Activated CD4-positive, CD25-positive, alpha-beta regulatory T cell (primary cell): ENCODE measurements at places on chromosomes 7 and 10.

GRCh38 chr7:158945519-158945918 lies 89.2 kb downstream of the DYNC2I1 start:
- DNase-seq, result no peak

GRCh38 chr10:50456719-50457118 lies 167.0 kb downstream of the SGMS1 start:
- no peak for DNase-seq

DNA sequence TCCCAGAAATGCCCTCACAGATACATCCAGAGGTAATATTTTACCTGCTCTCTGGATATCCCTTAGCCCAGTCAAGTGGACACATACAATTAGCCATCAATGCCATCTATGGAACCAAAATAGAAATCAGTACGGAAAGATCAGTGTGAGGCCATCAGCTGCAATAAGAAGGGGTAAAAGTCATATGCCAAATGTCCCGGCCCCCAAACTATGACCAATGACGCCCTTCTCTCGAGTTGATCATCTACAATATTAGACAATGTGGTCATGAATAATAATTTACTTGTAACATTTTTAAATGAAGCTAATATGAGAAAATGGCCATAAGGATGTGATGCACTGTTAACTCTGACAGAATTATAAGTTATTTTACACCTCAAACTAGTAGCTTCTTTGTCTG lies 588.9 kb downstream of the POM121L12 start:
- no peak for DNase-seq

DNA sequence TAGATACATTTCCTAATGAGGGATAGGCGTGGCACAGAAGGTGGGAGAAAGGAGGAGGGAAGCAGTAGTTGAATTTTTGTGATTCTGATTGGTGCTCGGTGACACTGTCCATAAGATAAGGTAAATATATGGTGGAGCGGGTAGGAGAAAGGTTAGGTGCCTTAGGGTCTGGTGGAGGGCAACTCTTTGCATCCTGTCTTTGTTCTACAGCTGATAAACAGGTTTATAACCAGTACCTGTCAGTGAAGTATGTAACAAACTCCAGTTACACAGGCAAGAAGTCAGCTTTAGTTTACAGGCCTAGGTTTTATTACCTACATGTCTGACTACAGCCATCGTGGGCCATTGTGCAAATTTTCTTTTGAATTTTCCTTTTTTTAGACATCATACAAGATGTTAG lies 10.9 kb upstream of the FAM180A start:
- DNase-seq, result no peak

DNA sequence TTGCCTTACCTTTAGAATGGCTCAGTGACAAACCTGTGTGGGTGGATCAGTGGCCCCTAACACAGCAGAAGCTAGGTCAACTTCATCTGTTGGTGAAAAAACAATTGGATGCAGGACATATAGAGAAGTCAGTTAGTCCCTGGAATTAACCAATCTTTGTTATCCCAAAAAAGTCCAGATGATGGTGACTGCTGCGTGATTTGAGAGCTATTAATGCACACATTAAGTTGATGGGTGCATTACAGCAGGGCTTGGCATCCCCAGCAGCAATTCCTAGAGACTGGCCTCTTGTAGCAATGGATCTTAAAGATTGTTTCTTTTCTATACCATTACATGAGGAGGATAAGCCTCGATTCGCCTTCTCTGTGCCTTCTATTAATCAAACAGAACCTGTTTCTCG lies 33.3 kb downstream of the OR13A1 start:
- no peak for DNase-seq

DNA sequence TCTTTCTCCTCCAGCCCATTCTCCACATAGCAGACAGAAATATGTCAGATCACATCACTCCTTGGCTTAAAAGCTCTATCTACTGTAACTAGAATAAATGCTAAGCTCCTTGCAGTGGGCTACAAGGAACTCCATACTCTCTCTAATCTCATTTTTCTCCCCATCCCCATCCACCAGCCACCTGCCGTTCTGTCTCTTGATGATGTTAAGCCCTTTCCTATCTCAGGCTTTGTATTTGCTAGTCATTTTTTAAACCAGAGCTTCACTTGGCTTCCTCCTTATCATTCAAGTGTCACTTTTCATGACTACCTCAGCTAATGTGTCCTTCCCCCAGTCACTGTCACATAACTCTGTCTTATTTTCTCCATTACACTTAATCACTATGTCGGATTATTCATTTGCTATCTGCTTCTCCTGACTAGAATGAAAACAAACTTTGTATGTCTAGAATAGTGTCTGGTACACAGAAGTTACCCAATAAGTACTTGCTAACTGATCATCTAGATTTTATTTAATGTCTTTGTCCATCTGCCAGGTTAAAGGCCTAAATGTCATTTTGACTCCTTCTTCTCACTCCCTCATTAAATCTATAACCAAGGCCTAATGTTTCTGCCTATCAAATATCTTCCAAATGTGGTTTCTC lies 87.2 kb upstream of the RPA3 start:
- DNase-seq, result no peak

DNA sequence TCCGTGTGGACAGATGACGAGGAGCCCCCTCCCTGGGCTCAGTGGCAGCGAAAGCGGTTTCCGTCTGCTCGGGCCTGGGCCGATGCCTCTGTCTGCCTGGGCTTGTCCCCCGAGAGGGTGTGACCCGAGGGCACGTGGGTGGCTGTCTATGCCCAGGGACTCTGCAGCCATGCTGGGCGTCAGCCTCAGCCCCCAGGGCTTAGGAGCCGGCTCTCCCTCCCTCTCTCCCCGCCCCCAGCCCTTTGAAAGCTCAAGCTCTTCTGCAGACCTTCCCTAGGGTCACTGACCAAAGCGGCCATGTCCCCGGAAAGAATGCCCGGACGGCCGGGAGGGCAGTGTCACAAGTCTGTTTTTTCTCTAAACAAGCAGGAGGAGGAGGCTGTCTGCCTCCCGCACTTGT lies 7.1 kb downstream of the MICALL2 start:
- no peak for DNase-seq
